ENCODE measurements at places on chromosomes 3 and 15. TPM values are rescaled to one million over a fixed set of nuclear protein-coding genes. Genes with fewer than 3 reads are reported as not detected.

GRCh38 chr3:178059836-178060235 is 476.4 kb upstream of the KCNMB2 start:
- no peak for DNase-seq

- no peak for DNase-seq
Observed at GRCh38 chr15:93321881-93322282, 232.9 kb upstream of the RGMA start.

DNA sequence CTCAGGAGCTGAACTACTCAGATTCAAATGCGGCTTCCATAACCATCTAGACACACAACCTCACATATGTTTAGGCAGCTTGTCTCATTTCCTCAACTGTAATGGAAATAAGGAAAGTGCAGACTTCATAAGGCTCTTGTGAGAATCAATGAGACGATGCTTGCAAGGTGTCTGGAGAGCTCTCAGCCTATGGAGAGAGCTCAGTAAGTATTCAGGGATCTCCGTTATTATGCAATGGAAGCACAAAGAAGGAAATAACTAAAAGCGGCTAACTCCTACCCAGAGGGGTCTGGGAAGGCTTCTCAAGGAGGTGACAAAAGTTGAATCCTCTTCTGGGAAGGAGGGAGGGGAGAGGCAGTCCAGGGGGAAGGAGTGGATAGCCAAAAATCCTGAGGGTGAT is 50.1 kb upstream of the LIPC start:
- DNase-seq, result no peak

- DNase-seq, result no peak
Observed at GRCh38 chr3:12187448-12188327, 29.0 kb upstream of the TIMP4 start.

GRCh38 chr3:105195260-105195659 is 171.4 kb upstream of the ALCAM start:
- DNase-seq, result no peak

- peak; percentile 16 for DNase-seq
Observed at GRCh38 chr15:38683382-38684242, 119.0 kb upstream of the RASGRP1 start.

GRCh38 chr3:111338059-111338698 is 203.8 kb upstream of the CD96 start:
- no peak for DNase-seq

DNA sequence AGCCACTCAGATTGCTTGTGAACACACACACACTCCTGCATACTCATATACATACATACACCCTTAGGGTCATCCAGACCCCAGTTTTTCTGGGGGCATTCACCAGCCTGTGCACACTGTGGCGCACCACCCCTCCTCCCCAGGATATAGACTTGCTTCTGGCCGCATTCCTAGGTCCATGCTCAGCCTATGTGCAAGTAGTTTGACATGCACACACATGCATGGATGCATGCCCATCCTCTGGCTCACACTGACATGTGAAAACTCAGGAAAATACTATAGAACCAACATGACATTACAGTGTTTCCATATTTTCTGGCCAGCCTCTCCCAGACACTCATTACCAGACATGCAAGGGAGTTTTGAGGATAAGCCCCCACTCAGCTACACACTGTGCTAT is 79.3 kb upstream of the POLG start:
- DNase-seq, result no peak

- no peak for DNase-seq
Observed at GRCh38 chr3:57370341-57370740, 77.9 kb upstream of the ASB14 start.

GRCh38 chr15:100278596-100279380 is 63.0 kb downstream of the ADAMTS17 start:
- no peak for DNase-seq

DNA sequence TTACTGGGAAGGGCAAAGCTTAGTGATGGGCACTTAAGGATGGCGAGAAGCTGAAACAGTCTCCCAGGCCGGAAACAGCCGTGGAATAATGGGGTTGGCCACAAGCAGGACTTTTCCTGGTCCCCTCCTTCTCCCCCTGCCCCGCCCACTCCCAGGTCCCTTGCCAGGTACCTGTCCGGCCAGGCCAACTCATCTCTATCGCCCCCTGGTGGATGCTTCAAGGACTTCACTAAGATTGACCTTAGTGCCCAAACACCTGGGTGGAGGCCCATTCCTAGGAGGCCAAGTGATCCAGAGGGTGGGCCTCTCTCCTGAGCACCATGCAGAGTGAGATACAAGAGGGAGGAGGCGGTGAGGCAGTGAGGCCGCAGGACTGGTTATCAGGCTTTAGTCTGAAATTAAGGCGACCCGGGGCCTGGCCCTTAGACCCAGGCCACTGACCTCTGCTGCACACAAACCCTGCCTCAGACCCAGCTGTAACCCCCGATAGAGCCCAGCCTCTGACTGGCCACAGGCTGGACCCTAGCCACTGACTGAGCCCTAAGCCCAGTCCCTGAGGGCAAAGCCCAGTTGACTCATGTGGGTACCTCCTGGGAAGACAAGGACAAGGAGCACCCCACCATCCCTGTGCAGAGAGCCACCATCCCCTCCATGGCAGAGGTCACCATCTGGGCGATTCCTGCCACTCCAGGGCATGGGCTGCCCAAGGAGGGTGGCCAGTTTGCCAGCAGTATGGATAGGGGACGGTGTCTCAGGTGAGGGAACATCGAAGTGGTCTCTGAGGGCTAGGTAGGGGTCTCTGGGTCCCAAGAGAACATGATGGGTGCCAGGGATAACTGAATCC is 37.6 kb downstream of the VIPR1 start:
- DNase-seq, result peak; percentile 57

DNA sequence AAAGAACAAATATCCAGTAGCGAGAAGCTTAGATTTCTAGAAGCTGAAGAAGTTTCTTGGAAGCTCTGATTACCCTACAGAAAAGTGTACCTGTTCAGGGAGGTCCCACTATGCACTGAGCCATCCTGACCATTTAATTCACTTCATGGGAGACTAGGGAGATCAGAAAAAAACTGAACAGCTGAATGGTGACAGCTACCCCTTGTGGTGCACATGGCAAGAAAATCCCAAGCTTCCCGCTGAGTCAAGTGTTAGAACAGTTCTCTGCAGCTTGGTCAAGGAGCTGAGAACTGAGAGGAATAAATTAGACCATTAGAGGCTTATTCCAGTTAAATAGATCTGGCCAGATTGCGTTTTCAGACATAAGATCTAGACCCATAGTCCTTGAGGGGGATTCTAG is 197.2 kb upstream of the VEPH1 start:
- DNase-seq, result no peak

- no peak for DNase-seq
Observed at GRCh38 chr3:60277361-60277800, 973.9 kb downstream of the FHIT start.

GRCh38 chr3:196981657-196982056 is 13.0 kb upstream of the PIGZ start:
- DNase-seq, result no peak

GRCh38 chr3:108021533-108021932 is 69.3 kb downstream of the CD47 start:
- DNase-seq, result no peak

DNA sequence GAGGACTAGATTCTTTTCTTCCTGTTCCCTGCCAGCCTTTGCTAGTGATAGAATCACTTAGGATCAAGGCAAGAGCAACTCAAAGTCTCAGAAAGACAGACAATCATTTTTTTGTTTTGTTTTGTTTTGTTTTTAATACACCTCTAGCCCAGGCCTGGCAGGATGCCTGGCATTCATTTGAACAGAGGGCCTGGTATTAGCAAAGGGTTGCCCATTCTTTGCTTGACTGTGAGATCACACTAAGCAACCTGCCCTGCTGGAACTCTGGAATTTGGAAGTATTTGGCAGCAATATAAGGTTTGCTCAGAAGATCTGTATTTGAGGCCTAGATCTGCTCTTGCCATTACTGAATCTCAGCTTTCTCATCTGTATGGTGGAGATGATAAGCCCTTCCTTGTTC is 21.8 kb upstream of the ATP13A5 start:
- no peak for DNase-seq

- no peak for DNase-seq
Observed at GRCh38 chr3:112555535-112556170, 6.1 kb downstream of the ATG3 start.

LTK gene
- total RNA-seq, result not detected

IQCF5 gene
- total RNA-seq, result not detected

SLC2A2 gene
- total RNA-seq, result not detected

SEMA3G gene
- total RNA-seq, result 4.1 TPM

OR5K2 gene
- not detected for total RNA-seq

A4GNT gene
- not detected for total RNA-seq

ACSBG1 gene
- 2.9 TPM for total RNA-seq

GOLGA6L25 gene
- total RNA-seq, result not detected

FAM174B gene
- 16.7 TPM for total RNA-seq

VPS18 gene
- total RNA-seq, result 29.8 TPM

P2RY14 gene
- total RNA-seq, result 1.2 TPM

PLSCR4 gene
- 5.7 TPM for total RNA-seq

C3orf70 gene
- total RNA-seq, result 30.6 TPM
